ENCODE measurements at places on chromosomes 6 and 20.

DNA sequence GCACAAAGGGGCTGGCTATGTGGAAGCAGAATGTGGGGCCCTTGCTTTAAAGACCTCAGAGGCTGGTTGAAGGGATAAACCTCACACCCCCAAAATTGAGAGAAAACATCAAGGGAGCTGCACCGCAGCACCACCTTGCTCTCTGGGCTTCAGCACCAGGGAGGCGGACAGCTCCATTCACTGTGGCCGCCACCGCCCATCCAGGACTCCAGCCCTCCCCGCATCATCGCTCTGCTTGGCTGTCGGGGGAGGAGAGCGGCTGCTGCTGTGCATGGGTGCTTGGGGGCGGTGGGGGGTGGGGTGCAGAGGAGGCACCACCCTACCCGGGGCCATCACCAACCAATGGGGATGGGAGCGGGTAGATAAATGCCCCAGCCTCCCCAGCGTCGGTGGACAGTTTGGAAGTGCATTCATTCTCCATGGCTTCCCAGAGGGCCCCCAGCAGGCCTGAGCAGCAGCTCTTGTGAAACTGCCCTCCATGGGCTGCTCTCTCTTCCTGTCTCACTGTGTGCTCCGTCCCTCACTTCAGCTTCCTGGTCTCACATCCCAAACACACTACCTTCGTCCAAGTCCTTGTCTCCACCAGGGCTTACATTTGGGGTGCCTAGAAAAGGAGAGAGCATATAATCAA, 75.7 kb upstream of the BHLHE23 start:
- DNase-seq, result peak; percentile 28

GRCh38 chr6:7053125-7053774, 54.5 kb upstream of the RREB1 start:
- DNase-seq, result no peak

- no peak for DNase-seq
These were observed 10.7 kb upstream of the PRR18 start for GRCh38 chr6:166318649-166319600.

DNA sequence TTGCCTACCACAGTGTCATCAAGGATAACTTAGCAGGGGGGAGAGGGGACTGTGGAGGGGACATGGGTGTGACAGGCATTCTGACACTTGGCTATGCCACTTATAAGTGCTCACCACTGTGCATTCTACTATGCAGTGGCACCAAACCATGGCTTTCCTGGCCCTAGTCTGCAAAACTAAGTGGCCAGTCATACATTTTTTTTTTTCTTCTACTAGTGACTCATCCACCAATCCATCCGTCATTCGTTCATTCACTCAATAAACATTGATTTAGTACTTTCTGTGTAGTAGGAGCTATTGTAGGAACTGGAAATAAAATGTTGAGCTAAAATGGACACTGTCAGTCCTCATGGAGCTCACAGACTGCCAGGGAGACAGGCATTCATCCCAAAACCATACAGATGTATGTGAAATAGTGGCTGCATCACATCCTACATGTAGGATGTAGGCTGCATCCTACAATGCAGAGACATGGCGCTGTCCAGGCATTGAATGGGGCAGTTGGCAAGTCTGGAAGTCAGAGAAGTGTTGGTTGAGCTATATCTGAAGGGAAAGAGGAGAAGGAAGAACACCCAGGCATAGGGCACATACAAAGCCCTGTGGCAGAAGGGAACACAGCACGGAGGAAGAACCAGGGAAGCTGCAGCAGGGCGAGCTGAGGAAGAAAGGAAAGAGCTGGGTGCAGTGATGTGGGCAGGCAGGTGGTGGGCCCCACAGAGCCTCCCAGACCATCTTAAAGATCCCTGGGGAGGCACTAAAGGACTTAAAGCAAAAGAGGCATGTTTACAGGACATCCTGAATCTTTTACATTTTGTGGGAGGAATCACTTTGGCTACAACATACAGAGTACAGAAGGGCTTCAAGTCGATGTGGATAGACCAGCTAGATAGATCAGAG, 224.4 kb downstream of the UST start:
- DNase-seq, result no peak

GRCh38 chr6:159691963-159692287, 1.1 kb downstream of the SOD2 start:
- DNase-seq, result no peak

- DNase-seq, result no peak
These were observed 24.7 kb downstream of the ZSCAN31 start for GRCh38 chr6:28311139-28311823.

- DNase-seq, result no peak
These were observed 104.1 kb upstream of the BMP5 start for GRCh38 chr6:55979526-55979925.

GRCh38 chr6:124688369-124688768, 273.9 kb upstream of the RNF217 start:
- DNase-seq, result no peak
